ENCODE measurements at places on chromosomes 16 and 17. TPM values are rescaled to one million over a fixed set of nuclear protein-coding genes. Genes with fewer than 3 reads are reported as not detected.

The MT3 gene
- total RNA-seq: 0.57 TPM

The TBC1D28 gene
- not detected for total RNA-seq

The NEUROD2 gene
- total RNA-seq: not detected

The ITGAL gene
- 3.0 TPM for total RNA-seq
